ENCODE measurements at places on chromosomes 11 and 22.

DNA sequence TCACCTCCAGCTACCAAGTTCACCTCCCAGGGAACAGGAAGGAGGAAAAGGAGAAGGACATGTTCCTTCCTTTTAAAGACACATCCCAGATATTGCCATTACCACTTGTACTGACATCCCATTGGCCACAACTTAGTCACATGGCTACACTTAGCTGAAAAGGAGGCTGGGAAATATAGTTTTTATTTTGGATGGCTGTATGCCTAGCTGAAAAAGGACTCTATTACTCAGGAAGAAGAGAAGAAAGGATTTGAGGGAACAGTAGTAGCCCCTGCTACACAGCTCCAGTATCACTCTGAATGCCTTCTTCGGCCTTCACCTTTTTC lies 2.1 kb upstream of the APOA5 start:
- DNase-seq: no peak

DNA sequence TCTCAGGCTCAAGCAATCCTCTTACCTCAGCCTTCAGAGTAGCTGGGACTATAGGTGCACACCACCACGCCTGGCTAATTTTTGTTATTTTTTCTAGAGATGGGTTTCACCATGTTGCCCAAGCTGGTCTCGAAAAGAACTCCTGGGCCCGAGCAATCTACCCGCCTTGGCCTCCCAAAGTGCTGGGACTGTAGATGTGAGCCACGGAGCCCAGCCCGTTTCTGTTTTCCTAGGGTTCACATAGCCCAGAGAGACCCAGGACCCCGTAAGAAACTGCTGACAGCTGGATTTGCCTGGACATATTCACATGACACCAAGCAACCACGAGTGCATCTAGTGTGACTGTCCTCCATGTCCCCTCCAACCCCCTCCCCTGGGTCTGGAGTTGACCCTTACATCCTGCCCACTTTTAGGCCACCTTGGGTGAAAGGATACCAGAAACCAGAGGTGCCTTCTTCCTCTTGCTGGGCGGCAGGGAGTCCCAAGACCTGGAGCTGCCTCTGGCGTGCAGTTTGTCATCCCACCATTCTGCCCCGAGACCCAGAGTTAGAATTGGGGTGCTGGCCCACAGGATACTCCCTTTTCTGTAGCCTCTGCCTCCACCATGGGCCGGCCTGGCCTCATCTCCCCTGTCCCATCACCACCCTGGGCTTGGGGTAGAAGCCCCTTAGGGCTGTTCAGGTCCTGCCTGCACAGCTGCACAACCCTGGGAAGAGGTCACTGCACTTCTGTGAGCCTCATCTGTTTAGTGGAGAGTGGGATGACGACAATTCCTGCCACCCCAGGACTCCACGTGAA lies 3.7 kb upstream of the RIN1 start:
- no peak for DNase-seq

- no peak for DNase-seq
These were observed 33.2 kb downstream of the SPATA19 start for GRCh38 chr11:133811850-133812685.

- DNase-seq: peak; percentile 78
These were observed 603 bp downstream of the ESRRA start for GRCh38 chr11:64305691-64306562.

DNA sequence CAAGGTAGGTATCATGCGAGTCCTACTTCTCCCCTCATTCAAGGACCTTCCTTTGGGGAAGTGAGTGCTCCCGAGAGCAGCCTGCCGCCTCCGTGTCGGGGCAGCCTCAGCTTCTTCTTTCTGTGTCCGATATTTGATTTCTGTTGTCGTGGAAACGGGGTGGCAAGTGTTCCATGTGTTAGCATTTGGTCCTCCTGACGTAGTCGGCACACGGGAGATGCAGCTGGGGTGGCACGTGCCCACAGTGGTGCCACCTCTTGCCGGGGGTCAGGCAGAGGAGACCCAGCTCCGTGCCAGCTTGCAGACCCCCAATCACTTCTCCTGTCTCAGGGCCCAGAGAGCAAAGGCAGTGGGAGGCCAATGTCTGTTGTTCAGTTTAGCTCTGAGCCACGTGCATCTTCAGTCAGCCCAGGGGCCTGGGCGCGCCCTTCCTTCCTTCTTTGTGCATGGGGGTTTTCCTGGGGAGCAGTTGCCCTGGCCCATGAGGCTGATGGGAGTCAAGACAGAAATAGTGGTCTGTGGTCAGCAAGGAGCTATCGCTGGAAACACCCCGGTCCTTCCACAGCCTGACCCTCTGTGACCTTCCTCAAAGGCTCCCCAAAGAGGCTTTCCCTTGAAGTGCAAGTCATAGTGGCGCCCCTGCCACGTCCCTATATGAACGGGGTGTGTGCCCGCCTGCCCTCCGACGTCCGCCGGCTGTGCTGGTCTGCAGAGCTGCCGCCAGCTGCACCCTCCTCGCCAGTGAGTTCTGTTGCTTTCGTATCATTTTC lies 44.5 kb downstream of the PARVB start:
- no peak for DNase-seq

DNA sequence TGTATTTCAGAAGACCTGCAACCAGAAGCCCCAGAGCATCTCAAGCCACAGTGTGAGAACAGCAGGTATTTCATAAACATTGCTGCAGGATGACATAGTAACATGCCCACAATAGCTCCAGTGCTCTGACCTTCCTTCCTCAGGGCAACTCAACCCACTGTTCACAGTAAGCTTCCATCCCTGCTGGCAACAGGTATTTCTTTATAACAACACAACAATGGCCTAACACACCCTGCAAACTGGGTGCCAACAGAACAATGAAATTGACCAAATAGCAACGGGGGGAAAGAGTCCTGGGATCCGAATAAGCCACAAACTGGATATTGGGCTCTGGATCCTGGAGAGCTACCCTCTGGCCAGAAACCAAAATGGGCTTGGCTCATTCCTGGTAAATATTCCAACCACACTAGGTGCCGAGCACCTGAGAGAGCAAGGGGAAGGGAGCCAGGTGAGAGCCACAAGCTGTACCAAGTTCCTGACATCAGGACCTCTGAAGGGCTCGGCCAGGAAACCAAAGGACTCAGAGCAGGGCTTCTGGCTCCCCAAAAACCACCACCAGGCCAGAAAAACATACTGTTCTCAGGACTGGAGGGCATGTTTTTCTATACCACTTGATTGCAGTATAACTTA lies 99.5 kb downstream of the MICAL3 start:
- no peak for DNase-seq

DNA sequence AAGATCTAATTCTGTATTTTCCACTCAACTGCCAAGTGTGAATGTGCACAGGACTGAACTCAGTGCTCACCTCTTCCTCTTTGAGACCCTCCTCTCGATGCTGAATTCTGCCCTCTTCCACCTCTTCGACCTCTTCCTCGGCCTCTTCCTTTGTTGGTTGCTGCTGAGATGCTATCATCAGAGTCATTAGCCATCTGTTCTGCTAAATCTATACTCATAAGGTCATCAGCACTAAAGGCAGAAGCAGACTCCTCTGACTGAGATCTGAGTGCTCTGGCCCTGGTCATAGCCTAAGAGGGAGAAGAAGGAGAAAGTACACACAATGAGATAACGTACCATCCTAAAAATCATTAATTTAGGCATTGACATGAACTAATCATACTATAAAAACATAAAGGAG lies 45.9 kb upstream of the GPR83 start:
- no peak for DNase-seq

GRCh38 chr11:105738986-105739795 lies 129.3 kb downstream of the GRIA4 start:
- no peak for DNase-seq

All from NK-92 treated with Interleukin-12 subunit alpha and Interleukin-12 subunit beta, amount 100 ng/mL, for 24 hours (cell line).